Activated T-cell treated with anti-CD3 and anti-CD28 coated beads, Interleukin-2, amount 50 U/mL, for 4 hours (primary cell): ENCODE measurements at places on chromosomes 7 and 10. TPM values are rescaled to one million over a fixed set of nuclear protein-coding genes. Genes with fewer than 3 reads are reported as not detected.

AS3MT gene
- total RNA-seq = 0.18 TPM

DNA sequence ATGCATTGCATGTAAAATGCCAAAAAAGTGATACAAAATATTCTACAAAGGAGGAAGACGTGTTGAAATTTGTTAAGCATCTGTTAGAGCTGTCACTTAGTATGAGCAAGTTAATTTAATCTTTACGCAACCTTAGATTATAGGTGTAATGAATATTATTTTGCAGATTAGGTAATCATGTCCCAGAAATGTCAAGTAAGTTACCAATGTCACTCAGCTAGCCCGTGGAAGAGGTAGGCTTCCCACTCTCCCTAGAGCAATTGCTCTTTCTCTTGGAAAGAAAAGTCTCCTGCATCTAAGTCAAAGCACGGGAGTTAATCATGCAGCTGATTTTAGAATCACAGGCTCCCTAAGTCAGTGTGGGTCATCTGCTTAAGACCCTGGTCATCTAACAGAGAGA, 830.4 kb upstream of the IGFBP3 start:
- no peak for DNase-seq

GRCh38 chr7:81469153-81469868, 300.5 kb downstream of the HGF start:
- no peak for DNase-seq

CPN1 gene
- total RNA-seq = not detected

DNA sequence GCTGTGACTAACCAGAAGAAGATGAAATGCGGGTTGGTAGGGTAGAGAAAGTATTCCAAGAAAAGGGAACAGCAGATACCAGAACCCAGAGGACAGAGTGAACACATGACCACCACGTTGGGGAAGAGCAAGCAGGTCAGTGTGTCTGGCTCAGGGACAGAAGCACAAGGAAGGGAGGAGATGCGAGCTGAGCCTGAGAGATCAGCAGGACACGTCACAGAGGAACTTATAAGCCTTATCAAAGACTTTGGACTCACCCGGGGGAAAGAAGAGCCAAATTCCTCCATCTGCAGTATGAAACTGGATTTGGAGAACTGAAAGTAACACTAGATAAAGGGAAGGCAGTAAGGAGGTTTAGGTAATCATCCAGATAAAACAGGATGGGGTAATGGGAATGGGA, 232.1 kb upstream of the NPVF start:
- DNase-seq = no peak

CCDC146 gene
- total RNA-seq = 0.42 TPM

DNA sequence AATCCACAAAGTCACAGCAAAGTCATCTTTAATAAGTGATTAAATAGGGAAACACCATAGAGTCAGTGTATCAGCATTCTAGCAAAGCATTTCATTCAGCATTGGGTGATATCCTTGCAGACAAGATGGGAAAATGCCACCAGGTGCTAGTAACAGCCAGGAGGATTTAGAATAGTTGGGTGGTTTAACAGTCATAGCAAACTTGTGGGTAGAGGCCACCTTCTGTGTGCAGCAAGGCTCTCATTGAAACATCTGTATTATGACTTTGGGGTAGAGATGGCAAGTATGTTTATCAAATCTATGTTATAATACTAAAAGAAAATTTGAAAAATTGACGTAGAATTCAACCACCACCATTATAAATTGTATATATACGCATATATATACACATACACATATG, 26.4 kb upstream of the ADO start:
- DNase-seq = no peak

- no peak for DNase-seq
These were observed 90.4 kb downstream of the PHTF2 start for GRCh38 chr7:77888998-77889397.

C10orf62 gene
- not detected for total RNA-seq

DNA sequence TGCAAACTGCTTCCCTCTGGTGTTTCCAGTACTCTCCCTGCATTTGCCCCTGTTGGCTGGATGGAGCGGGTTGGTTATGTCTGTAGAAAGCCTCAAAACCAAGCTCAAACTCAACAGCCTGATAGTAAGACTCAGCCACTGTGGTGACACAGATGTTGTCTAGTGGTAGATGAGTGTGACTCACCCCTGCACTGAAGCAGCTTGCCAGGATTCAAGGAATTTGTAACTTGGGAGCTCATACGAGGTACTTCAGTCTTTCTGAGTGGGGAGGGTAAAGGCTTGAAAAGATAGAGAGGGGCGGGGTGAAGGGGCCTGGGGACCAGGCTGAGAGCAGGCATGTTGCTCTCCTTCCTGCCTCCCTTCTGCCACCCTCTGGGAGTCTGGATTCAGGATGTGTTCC, 22.9 kb upstream of the AQP1 start:
- DNase-seq = no peak

GRCh38 chr10:119112056-119112455, 8.1 kb downstream of the DENND10 start:
- DNase-seq = no peak

GRCh38 chr10:32348297-32349198, 1.6 kb upstream of the EPC1 start:
- DNase-seq = no peak

- DNase-seq = no peak
These were observed 29.3 kb upstream of the OSBPL3 start for GRCh38 chr7:25009257-25009656.
